ENCODE measurements at places on chromosomes 1 and 21.
A peak's percentile ranks its signal among the peaks of the same experiment; 100 is the strongest.

DNA sequence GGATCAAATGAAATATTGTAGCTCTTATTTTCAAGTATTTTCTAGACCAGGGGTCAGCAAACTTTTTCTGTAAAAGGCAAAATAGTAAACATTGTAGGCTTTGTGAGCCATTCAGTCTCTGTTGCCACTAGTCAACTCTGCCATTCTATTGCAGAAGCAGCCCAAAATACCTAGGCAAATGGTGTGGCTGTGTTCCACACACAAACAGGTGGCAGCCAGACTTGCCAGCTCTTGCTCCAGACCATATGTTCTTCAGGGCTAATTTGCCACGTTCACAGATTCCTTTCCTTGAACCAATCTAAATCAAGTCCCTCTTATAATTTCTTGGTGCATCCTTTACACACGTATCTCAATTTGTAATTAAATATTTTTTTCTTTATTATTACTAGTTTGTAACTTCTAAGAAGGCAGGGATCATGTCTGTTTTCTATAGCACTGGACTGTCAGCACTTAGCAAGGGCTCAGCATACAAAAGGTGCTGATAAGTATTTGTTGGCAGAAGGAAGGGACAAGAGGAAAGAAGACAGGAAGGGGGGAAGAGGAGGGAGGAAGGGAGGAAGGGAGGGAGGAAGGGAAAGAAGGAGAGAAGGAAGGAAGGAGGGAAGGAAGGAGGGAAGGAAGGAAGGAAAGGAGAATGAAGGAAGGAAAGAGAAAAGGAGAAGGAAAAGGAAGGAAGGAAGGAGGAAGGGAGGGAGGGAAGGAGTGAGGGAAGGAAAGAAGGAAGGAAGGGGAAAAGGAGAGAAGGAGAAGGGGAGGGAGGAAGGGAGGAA lies 106.5 kb upstream of the EDEM3 start:
- DNase-seq, result no peak

GRCh38 chr1:230061801-230062200 lies 5.2 kb upstream of the GALNT2 start:
- no peak for DNase-seq

- peak; percentile 24 for DNase-seq
Measured at GRCh38 chr1:9291914-9292360, 757 bp upstream of the SPSB1 start.

DNA sequence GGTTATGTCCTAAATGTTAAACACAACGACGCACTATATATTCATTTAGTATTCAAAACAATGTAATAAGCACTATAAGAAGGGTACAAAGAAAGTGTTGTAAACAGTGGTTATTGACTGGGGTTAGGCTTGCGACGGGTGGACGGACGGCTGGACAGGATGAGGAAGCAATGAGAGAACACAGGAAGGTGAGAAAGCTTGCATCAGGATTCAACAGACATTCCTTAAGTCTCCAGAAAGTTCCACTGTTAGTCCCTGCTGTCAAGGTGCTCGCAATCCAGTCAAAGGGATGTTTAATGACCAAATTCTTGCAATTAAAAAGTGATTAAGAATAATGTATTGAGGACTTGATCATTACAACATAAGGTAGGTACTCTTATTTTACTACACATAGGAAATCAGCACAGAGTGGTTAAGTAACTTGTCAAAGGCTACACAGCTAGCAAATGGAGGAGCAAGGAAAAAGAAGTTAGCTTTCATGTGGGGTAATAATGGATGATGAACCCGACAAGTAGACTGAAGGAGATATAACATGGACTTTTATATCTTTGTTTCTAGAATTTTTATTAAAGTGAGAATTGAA lies 994 bp upstream of the ACBD6 start:
- no peak for DNase-seq

GRCh38 chr1:228953207-228953606 lies 217.9 kb downstream of the RHOU start:
- DNase-seq, result no peak

DNA sequence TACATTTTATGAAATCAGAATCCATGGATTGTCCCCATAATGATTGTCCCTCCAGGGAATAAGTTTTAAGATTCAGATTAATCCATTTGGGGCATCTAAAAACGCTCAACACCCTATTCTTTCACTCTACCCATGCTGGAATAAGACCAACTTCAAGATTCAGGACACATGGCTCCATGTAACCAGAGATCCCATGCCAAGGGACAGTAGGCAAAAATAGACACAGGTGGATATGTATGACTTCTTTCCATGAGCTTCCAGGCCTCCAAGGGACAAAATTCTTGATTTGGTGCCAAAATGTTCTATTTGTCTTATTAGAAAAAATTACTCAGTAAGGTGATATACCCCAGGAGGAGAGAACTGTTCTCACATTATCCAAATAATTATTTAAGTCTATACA lies 178.8 kb downstream of the NRIP1 start:
- DNase-seq, result no peak

DNA sequence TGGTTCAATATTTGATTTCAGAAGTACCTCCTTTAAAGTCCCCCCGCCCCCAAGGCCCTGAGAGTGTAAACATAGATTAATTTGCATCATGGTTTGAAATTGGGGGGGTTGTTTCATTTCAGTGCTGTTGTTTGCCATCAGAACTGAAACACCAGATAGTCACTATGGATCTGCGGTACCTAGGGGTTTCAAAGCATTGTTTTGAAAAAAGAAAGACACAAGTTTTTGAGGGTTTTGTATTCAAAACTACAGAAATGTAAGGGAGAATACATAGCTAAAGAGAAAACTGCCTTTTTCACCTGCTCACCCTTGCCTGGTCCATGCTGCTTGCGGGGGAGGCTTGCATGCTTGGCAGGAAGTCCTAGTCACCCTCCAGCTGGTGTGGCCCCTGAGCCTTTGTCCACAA lies 59.3 kb downstream of the ACP6 start:
- DNase-seq, result no peak

Measured in nucleus accumbens (tissue), 56 donors.